ENCODE measurements at places on chromosomes 2 and 18.

GRCh38 chr18:62088156-62088555, 98.7 kb downstream of the PIGN start:
- DNase-seq = no peak

- no peak for DNase-seq
Measured at GRCh38 chr2:23456396-23456795, 71.4 kb downstream of the KLHL29 start.

DNA sequence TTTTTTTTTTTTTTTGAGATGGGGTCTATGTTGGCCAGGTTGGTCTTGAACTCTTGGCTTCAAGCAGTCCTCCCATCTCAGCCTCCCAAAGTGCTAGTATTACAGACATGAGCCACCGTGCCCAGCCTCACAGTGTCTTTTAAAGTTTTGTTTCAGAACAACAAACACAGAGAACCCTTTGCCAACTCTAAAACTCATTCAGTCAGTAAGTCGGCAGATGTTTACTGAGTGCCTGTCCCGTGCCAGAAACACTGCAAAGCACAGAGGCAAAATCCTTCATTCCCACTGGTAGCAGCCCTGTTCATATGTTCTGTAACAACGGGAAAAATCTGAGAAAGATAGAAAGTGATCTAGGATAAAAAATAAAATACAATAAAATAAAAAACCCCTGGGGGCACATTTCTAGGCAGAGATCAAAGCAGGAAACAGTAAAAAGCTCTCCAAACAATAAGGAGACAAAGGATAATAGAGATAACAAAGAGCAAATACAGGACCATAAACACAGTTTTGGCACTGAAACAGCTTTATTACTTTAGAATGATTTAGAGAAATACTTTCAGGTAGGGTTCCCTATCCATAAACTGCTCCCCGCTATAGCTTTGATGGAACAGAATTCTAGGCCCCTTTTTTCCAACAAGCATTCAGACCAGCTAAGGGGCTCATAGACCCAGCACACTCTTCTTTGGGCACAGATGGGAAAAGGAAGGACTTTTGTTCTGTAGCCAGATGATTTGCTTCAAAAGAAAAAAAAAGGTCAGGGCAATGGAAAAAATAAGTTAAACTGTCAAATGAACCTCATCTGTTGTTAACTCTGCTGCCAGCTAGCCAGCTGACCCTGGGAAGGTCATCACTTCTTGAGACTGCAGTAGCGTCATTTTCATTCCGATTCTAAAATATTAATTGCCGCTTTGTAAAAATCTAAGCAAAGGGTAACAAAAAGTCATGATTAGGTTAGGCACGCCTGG, 212.3 kb downstream of the CDH20 start:
- DNase-seq = no peak

- no peak for DNase-seq
Measured at GRCh38 chr2:143974262-143974661, 545.7 kb downstream of the ZEB2 start.

GRCh38 chr18:59359576-59359952, 499 bp upstream of the LMAN1 start:
- no peak for DNase-seq

All from posterior cingulate gyrus (tissue), 11 donors.